Upper lobe of right lung (tissue), 1 donor: ENCODE measurements at places on chromosomes 5 and 9. TPM values are rescaled to one million over a fixed set of nuclear protein-coding genes. Genes with fewer than 3 reads are reported as not detected.

HACD4 gene
- 10.6 TPM for total RNA-seq

CCNO gene
- total RNA-seq, result not detected

CTXN3 gene
- not detected for total RNA-seq

FABP6 gene
- total RNA-seq, result not detected

SPRY4 gene
- 89.8 TPM for total RNA-seq

DNA sequence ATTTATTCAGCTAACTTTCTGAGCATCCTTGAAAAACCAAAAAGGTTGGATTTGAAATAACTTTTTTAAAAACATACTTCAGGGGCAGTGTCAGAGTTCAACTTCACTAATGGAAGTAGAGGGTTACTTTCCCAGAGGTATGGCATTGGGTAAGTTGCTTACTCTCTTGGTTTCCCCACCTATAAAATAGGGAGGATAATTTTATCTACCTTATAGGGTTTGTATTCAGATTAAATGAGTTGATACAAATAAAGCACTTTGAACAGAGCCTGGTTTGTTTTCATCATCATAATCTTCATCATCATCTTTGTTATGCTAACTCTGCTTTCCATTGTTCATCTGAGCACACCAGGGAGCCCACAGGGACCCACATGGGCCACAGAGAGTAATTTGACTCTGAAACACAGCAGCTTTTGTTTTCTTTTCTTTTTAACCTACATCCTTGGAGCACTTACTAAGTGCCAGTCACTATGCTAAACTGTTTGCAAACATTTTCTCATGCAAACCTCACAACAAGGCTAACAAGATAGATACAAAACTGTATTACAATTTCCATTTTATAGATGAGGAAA, 179.1 kb upstream of the SLC24A2 start:
- no peak overlapping the region for H3K4me3 ChIP-seq
- H3K4me1 ChIP-seq, result no peaks in the 10 kb centered on the region
- no peak overlapping the region for H3K27ac ChIP-seq
- DNase-seq, result no peak
- H3K27me3 ChIP-seq, result no peaks in the 10 kb centered on the region

GRCh38 chr9:18639911-18640310, 166.0 kb downstream of the ADAMTSL1 start:
- DNase-seq, result no peak
- H3K27ac ChIP-seq, result no peak overlapping the region
- H3K36me3 ChIP-seq, result no peaks in the 10 kb centered on the region
- no peaks in the 10 kb centered on the region for H3K27me3 ChIP-seq

DNA sequence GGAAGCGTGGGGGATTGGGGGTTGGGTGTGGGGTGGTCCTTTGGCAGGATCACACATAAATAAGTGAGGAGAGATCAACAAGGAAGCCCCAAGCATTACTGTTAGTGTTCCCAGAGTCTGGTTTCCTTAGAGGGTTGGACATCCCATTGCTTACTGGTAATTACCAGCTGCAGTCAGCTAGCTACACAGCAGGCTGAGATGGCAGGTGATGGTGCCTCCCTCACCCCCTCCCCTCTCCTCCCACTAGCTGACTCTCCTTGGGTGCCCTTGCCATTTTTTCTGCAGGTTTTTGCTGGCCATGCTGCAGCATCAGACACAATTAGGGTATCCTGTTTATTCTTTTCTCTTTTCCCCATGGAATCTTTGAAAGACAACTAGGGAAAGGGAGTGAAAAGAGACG, 107.5 kb upstream of the TLR4 start:
- DNase-seq, result no peak
- no peaks in the 10 kb centered on the region for H3K27me3 ChIP-seq
- H3K4me3 ChIP-seq, result no peak overlapping the region

- DNase-seq, result no peak
- no peaks in the 10 kb centered on the region for H3K36me3 ChIP-seq
- H3K27ac ChIP-seq, result no peak overlapping the region
These were observed 75.0 kb downstream of the TTC39B start for GRCh38 chr9:15231788-15232635.

GRCh38 chr5:60487885-60488442, 212.0 kb downstream of the DEPDC1B start:
- H3K4me1 ChIP-seq, result no peaks in the 10 kb centered on the region
- no peak overlapping the region for H3K27ac ChIP-seq
- H3K36me3 ChIP-seq, result no peaks in the 10 kb centered on the region
- no peak for DNase-seq
- peak overlapping the region; percentile 17 for H3K4me3 ChIP-seq
- no peaks in the 10 kb centered on the region for H3K27me3 ChIP-seq

DNA sequence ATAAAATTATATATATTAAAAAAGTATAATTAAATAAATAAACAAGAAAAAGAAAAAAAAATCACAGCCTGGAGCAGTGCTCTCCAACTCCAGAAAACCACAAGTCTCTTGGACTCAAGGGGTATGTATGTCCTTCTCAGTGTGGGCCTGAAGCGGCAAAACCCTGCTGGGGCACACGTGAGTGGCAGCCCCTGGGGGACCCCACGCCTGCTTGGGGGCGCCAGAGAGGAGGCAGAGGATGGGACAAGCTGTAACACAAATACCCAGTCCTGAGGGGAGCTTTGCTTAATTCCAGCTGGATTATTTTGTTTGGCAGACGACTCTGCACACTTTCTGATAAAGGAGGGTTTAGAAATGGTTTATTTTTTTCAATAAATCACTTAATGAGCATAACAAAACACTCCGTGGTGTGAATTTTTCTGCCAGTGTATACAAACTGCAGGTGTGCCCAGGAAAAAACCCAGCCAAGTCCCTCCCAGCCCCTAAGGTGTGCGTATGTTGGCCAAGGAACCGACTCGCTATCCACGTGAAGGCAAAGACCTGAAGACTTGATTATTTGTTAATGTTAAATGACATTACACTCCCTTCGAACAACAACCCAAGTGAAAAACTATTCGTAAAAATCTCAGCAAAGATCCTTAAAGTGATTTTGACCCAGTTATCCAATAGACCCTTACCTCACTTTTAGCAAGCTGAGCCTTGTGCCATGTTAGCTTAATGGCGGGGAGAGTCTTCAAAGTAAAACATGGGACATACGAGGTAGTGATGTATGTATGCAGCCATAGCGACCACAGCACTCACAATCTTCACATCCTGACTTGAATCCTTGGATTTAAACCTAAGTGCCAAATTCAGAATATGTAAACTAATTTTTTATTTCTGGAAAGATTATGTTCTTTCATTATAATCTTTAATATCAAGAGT, 32.9 kb downstream of the ANKH start:
- H3K4me1 ChIP-seq, result no peaks in the 10 kb centered on the region
- no peak for DNase-seq
- no peak overlapping the region for H3K4me3 ChIP-seq
- H3K27ac ChIP-seq, result no peak overlapping the region

- no peaks in the 10 kb centered on the region for H3K4me1 ChIP-seq
- H3K4me3 ChIP-seq, result no peak overlapping the region
- DNase-seq, result no peak
- no peaks in the 10 kb centered on the region for H3K27me3 ChIP-seq
- H3K27ac ChIP-seq, result no peak overlapping the region
These were observed 158.7 kb upstream of the HMHB1 start for GRCh38 chr5:143653256-143653655.

- H3K4me1 ChIP-seq, result no peaks in the 10 kb centered on the region
- no peak for DNase-seq
- H3K27ac ChIP-seq, result no peak overlapping the region
- H3K36me3 ChIP-seq, result no peaks in the 10 kb centered on the region
- H3K4me3 ChIP-seq, result no peak overlapping the region
These were observed 120.1 kb upstream of the PCA3 start for GRCh38 chr9:76644171-76644570.

GRCh38 chr5:39453606-39454005, 28.8 kb upstream of the DAB2 start:
- H3K36me3 ChIP-seq, result no peaks in the 10 kb centered on the region
- H3K4me1 ChIP-seq, result no peaks in the 10 kb centered on the region
- H3K27me3 ChIP-seq, result no peaks in the 10 kb centered on the region
- H3K4me3 ChIP-seq, result no peak overlapping the region

DNA sequence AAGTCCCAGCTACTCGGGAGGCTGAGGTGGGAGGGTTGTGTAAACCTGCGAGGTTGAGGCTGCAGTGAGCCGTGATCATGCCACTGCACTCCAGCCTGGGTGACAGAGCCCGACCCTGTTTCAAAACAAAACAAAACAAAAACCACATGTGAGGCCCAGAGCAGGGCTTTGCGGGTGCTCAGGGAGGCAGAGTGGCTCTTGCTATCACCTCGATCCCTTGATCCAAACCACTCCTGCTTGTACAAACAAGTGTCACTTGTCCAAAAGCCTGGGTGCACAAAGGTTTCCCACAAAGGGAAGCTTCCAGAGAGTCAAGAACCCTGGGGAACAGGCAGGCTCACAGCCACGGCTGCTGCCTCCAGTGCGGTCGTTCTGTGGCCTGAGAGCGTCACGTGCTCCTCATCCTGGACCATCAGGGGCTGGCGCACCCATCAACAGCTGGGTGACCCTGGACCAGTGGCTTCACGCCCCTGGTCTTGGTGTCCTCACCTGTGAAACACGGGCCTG, 162.7 kb downstream of the C9orf50 start:
- H3K27ac ChIP-seq, result peak overlapping the region; percentile 42
- peak; percentile 75 for DNase-seq
- no peaks in the 10 kb centered on the region for H3K36me3 ChIP-seq

GRCh38 chr9:36486933-36487481, 85.7 kb upstream of the MELK start:
- peaks cover 22% of the 10 kb centered on the region for H3K4me1 ChIP-seq
- no peaks in the 10 kb centered on the region for H3K36me3 ChIP-seq
- H3K27ac ChIP-seq, result peak overlapping the region; percentile 88
- peak overlapping the region; percentile 95 for H3K4me3 ChIP-seq
